Activated T-cell treated with anti-CD3 and anti-CD28 coated beads, Interleukin-2, amount 50 U/mL, for 24 hours (primary cell): ENCODE measurements at places on chromosomes 3 and 15.

DNA sequence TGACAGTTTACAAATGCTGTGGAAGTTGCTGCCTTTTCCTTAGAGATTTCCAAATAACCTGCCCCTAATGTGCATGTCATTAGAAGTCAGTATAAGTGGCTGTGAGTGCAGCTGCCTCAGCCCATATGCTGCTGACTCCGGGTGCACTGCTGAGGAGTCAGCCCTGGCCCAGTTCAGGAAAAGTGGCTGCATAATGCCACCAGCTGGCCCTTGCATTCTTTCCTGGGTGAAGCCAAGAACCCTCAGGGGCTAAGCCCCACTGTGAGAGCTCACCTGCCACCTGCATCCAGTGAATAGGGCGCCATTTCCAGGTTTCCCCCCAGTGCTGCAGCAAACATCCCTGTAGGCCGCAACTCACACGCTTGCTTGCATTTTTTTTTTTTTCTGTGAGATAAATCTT lies 139.9 kb downstream of the TJP1 start:
- DNase-seq, result no peak

DNA sequence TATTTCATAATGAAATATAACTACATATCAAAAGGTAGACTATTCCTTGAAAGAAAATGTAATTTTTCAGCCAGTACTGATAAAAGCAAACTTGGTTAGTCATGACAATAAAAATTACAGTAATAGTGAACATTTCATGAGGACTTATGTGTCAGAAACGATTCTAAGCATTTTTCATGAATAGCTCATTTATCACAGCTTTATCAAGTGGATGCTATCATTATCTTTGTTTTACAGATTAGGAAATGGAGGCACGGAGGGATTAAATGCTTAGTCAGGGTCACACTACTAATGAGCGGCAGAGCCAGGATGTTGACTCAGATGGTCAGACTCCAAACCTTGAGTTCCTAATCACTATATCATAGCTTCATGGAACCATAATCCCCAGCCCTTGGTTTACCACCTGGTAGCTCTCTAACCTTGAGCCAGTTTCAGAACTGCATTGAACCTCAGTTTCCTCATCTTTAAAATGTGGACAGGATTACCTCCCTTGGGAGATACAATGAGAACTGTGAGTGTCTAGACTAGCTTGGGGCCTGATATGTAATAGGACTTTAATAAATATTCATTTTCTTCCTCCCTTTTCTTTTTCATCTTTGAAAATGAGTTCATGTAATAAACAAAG lies 85.4 kb downstream of the TNIK start:
- DNase-seq, result no peak

DNA sequence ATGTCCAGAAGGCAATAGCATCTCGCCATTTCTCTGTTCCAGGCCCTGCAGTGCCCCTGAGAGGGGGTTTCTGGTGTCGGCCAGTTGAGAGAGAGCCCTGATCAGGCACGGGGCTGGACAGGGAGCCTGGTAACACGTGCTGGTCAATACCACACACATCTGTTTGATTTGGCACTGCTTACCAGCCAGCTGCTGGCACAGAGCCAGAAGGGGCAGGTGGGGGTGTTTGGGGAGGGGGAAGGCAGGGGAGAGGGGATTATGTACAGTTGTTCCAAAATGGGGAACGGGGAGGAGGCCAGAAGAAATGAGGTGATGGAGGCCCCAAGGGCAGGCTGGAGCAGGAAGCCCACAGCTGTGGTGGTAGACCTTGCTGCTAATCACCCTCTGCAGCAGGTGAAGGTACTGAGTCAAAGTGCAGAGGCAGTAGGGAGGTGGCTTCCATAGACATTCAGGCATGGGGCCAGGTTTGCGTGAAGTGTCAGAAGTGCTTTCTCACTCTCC lies 153.5 kb upstream of the LPP start:
- peak; percentile 47 for DNase-seq

DNA sequence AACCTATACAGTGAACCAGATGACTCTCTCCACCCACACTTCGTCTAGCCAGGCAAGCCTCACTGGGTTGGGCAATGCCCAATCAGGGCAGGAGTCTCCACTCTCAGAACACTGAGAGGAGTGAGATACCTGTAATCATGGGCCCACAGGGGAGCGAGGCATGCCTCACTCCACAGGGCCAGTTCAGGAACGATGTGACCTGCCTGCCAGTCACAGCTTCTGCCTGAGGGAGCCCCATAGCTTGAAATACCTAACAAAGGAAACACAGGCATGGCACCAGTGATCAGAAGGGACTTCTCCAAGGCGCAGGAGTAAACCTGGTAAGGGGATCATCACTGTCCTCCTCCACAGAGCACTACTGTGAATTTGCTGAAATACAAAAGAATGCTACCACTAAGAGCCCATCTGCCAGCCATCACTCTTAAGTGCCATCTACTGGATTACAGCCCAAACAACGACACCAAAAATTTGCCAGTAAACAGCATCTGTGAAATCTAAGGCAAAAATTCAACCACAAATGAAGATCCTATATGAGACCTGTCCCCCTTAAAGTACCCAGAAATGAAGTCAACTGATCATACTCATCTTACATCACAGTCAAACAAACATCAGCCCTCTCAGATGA lies 689.9 kb upstream of the SEMA6D start:
- no peak for DNase-seq

DNA sequence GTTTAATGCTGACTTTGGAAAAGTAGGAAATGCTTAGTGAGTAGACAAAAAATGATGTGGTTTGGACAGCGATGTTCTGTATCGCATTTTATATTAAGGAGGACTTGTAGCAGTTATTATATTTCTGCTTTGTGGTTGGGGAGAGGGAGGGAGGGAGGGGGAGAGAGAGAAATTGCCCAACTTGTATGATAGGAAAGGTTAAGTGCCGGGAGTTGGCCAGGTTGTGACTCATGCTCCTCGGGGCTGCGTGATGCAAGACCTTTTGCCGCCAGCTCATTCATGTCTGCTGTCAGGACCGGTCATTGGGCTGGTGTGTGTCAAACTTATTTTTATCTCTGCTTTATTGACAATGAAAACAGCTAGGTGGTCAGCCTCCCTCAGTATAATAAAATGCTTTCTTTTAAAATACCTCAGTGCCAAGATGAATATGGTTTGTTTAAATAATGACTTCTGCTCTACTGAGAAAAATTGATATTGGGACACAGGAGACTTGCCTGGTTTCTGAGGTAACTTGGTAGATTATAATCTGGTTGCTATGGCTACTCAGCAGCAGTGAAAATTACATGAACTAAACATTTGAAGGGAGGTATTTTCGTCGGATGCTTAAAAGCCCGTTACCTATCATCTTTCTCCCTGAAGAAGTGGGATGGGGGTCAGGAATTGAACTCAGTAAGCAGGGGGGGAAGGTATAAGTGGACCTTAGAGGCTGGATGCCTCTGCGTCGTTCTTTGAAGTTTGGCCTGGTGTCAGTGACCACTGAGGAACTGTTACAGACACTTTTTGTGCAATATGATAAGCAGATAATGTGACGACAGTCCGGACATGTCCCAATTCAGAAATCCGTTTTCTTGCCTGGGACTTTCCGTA lies 90.7 kb downstream of the FNDC3B start:
- peak; percentile 49 for DNase-seq

DNA sequence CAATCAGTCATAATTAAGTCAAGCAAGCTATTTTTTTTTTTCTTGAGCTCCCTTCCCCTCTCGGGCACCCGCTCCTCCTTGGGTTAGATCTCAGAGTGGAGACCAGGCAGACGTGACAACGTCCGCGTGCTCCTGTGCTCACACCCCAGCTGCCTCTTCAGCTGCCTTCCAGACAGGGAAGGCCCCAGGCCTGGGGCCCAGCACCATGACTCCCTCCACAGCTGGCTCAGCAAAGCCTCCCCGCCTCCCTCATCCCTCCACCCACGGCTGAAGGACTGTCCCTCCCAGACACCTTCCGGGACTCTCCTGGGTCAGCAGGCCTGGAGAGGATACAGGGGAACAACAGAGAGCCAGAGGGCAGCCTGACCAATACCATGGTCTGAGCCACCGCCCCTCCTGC lies 87.9 kb upstream of the LINGO1 start:
- DNase-seq, result no peak

- DNase-seq, result no peak
Measured at GRCh38 chr3:99795573-99795972, 22.1 kb upstream of the CMSS1 start.

- DNase-seq, result no peak
Measured at GRCh38 chr3:138971766-138972320, 24.8 kb downstream of the FOXL2NB start.

DNA sequence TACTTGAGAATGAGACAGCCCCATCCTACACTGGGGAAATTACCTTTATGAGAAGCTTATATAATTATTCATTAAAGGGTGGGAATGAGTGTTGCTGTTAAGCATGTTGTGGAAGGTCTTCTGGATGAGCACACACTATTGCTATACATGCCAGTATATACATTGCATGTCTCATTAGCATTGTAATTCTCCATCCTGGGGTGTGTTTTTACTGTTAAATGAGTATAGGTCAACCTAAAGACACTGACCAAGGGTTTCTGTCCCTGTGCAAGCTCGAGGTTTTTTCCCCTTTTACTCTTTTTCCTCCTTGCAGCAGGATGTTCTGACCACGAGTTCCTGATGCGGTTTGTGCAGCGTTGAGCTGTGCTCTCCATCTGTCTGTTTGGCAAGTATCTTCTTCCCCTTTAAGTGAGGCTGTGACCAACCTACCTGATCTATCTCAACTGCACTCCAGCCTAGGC lies 7.2 kb upstream of the IVD start:
- no peak for DNase-seq

DNA sequence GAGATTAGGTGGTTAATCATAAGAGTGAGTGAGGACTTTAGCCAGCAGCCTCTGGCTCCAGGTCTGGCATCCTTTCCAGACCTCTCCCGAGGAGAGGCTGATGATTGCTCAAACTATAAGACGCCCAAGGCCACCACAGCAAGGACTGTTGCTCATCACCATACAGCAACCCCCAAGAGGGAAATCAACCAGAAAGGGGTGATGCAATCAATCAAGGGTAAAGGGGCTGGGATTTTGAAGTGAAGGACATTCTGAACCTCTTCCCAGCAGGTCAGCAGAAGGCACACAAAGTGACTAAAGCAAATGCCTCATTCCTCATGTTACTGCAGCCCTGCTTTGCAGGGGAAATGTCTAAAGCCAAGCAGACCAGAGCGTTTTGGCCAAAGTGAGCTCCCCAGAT lies 247.3 kb upstream of the IGF1R start:
- DNase-seq, result no peak

- no peak for DNase-seq
Measured at GRCh38 chr15:100216182-100216581, 125.6 kb downstream of the ADAMTS17 start.

- no peak for DNase-seq
Measured at GRCh38 chr15:101348015-101348414, 53.0 kb upstream of the SNRPA1 start.

- no peak for DNase-seq
Measured at GRCh38 chr3:97037294-97037943, 223.0 kb downstream of the EPHA6 start.

- DNase-seq, result no peak
Measured at GRCh38 chr3:47347217-47347801, 33.5 kb upstream of the PTPN23 start.

DNA sequence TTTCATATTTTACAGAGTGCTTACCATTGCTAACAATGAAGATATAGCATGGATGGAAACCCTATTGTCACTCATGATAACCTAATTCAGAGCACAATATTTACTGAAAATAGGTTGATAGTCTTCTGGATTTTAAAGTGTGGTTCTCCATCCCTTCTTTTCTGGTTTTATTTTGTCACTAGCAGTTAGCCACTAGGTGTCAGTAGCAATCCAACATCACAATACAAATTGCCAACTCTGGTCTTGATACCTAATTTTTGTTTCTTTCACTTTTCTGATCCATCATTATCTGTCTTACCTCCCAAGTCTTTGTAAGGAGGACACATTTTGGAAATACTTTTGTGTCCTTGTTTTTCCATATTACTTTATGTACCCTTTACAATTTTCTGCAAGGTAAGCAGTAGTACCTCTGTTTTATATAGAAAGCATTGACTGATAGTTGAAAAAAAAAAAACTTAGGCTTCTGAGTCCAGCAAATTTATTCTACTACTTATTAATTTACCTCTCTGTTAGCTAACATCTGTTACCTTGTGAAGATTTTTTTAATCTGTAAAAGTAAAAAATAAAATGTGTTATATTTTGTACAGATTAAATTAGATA lies 28.3 kb upstream of the CRYBG3 start:
- no peak for DNase-seq

- DNase-seq, result no peak
Measured at GRCh38 chr3:142098964-142099363, 50.4 kb downstream of the TFDP2 start.

DNA sequence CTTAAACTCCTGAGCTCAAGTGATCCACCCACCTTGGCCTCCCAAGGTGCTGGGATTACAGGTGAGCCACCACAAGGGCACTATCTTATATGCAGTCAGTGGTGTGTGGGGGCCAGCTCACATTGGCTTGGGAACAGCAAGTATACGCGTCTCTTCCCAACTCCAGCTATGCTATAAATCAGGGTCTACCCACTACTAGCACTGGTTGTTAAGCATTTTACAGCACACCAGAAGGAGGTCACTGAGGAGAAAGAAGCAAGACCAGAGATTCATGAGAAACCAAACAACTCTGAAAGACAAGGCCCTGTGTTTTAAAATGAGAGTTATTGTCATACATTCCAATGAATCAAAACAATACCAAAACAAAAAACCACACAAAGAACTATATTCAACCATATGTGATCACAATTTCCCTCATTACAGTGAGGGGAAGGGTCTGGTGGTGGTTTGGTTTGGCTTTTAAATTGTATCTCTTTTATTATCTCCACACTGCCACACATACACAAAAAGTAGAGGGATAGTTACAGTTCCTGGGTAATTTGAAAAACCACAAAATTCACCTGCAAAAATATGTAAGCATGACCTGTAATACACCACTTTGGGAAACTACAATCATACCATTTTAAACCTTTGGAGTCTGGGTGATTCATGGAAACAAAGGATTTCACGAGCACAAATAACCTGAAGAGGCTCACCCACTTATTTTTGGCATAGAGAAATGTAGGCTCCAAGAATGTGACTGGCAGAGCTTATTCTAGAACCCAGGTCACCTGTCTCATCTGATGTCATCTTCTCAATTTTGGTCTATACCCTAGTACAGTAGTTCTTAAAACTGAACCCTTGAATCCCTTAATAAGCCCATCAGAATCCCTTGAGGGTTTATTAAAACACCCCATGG lies 5.2 kb downstream of the MAGI1 start:
- DNase-seq, result no peak

GRCh38 chr3:50572158-50572557 lies 2.8 kb downstream of the HEMK1 start:
- peak; percentile 90 for DNase-seq
